ENCODE measurements at places on chromosomes 2 and 18.

DNA sequence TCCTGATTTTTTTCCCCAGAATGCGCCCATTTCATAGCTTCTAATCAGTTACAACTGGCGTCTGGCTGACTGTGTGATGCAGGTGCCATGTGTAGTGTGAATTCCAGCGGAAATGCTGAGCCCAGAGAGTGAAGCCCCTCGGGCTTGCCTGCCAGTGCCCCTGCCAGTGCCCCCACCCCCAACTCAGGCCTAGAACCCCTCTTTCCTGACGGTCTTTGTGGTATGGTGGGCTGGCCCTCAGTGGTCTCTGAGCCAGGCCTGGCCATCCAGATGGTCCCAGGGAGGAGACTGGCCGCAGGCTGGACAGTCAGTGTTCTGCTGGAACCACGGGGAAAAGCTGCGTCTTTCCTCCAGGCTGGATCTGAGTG, 3.1 kb downstream of the RAMP1 start:
- no peak for DNase-seq

GRCh38 chr18:24326211-24326610, 71.4 kb downstream of the OSBPL1A start:
- no peak for DNase-seq

DNA sequence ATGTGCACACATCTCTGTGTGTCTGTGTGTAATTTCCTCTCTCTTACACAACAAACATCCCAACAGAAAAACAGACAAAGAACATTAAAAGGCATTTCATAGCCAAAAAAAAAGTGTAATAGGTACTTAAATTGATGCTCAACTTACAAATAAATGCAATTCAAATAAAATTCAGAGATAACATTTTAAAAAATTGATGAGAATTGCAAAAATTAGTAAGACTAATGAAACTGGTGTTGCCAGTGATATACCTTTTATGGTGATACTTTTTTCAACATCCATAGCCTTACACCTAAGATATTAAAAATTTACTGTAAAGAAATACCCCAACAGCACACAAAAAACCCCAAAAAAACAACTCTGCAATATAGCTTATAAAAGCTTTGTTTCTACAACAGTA, 76.0 kb downstream of the SS18 start:
- no peak for DNase-seq

GRCh38 chr2:148527488-148528340, 116.8 kb upstream of the EPC2 start:
- DNase-seq: no peak

- no peak for DNase-seq
Observed at GRCh38 chr2:163182764-163183354, 344.3 kb upstream of the KCNH7 start.

- no peak for DNase-seq
Observed at GRCh38 chr18:11989966-11990380, 8.7 kb downstream of the IMPA2 start.

DNA sequence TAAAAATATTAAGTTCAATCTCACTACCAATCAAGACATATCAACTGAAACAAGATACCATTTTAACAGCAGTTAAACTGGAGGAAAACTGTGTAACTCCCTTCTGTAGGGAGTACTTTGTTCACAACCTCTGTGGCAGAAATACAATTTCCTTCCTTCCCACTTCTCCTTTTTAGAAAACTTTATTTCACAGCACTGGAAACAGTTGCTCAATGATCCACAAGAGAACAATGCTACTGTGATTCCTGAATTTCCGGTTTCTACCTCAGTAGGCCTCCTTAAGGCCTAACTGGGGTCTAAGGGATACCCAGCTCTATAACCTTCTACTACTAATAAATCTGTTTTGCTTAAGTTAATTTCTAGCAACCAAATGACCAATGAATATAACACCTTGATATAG, 14.1 kb downstream of the TLK1 start:
- DNase-seq: no peak

DNA sequence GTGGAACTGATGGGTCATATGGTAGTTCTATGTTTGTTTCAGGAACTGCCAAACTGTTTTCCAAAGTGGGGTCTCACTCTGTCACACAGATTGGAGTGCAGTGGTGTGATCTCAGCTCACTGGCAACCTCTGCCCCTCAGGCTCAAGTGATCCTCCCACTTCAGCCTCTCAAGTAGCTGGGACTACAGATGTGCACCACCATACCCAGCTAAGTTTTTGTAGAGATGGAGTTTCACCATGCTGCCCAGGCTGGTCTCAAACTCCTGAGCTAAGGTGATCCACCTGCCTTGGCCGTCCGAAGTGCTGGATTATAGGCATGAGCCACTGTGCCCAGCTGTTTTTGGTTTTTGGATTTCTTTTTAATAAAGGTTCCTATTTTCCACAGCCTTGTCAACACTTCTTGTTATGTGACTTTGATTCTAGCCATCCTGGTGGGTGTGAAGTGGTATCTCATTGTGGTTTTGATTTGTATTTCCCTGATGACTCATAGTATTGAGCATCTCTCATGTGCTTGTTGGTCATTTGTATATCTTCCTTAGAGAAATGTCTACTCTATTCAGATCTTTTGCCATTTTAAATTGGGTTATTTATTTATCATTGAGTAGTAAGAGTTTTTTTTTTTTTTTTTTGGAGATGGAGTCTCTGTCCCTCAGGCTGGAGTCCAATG, 22.8 kb downstream of the NPC1 start:
- no peak for DNase-seq
